ENCODE measurements at places on chromosomes 1 and 21.
A peak's percentile ranks its signal among the peaks of the same experiment; 100 is the strongest.

- no peak for DNase-seq
These were observed 173.3 kb downstream of the CAMTA1 start for GRCh38 chr1:6958407-6959030.

- no peak for DNase-seq
These were observed 36.2 kb upstream of the EDEM3 start for GRCh38 chr1:184790642-184791549.

DNA sequence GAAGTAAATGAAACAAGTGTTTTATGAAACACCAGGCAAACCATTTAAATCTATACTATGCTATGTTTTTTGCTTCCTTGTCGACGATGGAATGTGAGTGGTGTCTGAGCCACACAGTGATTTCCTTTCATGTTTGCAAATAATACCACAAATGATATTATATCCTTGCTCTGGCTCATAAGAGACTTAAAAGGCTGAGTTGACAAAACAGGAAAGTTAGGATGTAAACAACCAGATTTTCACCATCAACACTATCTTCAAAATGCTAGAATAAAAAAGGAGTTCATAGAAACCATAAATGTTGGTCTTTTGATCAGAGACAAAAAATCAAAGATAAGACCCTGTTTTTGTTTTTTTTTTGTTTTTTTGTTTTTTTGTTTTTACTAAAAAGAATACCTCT lies 17.8 kb upstream of the MAGI3 start:
- DNase-seq, result no peak

DNA sequence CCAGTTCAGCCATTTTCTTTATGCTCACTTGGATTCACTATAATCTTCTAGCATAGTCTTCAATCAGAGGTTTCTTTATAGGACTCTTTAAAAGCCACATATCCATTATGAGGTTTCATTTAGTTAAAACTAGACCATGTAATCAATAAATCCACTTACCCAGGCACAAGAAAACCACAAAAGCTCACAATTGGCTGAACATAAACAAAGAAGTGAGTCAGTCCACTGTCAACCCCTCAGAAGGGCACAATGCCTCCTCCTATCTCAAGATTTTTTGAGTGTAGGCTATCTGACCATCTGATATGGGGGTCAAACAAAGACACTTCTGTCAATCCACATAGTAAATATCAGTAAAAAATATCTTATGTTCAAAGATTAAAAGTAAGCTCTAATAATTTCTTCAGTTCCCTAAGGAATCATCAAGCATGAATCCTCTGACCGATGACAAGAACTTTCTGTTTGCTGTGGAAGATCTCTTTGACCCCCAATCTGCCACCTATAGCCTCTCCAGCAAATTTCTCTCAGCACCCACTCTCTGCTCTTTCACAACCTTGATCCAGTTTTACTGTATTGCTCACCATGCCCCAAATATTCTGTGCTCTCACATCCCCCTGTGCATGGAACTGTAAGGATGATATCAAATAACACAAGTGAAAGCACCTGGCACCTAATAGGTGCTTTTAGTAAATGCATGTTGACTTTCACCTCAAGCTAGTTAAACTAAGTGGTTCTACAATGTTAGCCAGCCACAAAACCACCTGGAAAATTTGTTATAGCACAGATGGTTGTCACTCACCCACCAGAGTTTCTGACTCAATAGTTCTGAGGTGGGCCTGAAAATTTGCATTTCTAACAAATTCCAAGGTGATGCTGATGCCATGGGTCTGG lies 16.7 kb downstream of the RAB3B start:
- DNase-seq, result no peak

GRCh38 chr1:113641396-113641795 lies 117.9 kb downstream of the PHTF1 start:
- DNase-seq, result no peak

GRCh38 chr1:77085109-77085508 lies 134.1 kb downstream of the PIGK start:
- DNase-seq, result no peak

- no peak for DNase-seq
These were observed 186.3 kb downstream of the VPS13D start for GRCh38 chr1:12416101-12416500.

DNA sequence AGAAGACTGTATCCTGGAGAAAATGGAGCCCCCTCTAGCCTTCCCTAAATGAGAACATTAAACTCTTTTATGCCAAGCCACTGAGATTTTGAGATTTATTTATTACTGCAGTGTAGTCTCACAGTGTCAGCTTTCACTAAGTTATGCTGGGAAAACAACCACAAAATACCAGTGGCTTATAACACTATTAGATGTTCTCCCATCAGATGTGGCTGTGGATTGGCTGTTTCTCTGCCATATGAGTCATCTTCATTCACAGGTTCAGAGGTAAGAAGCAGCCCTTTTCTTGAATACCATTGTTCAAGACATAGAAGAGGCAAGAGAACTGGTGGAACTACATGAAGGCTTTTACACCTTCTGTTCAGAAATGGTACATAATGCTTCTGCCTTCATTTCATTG lies 32.1 kb upstream of the ST6GALNAC5 start:
- peak; percentile 54 for DNase-seq

DNA sequence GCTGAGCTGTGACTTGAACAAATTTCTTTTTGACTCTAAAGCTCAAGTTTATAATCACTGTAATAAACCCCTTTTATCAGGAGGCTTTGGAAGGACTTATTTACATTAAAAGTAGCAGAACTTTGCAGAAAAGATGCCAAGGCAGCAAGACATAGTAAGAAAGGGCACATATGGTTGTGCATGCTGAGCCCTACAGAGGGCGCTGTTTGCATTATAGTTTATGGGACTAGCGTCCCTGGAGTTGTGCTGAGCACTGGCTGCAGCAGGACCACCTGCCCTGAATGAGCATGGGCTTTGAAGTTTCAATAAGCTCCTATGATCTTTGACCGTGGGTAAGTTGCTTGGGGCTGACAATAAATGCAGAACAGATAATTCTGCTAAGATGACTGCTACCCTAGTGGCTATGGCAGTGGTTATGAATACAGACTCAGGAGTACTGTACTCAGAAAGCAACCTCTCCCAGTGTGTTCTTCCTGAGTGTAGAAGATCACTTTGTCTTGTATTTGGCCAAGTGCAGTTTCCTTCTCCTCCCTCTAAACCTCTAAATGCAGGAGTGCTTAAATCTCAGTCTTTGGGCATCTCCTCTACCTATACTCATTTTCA lies 45.4 kb upstream of the USP1 start:
- no peak for DNase-seq

DNA sequence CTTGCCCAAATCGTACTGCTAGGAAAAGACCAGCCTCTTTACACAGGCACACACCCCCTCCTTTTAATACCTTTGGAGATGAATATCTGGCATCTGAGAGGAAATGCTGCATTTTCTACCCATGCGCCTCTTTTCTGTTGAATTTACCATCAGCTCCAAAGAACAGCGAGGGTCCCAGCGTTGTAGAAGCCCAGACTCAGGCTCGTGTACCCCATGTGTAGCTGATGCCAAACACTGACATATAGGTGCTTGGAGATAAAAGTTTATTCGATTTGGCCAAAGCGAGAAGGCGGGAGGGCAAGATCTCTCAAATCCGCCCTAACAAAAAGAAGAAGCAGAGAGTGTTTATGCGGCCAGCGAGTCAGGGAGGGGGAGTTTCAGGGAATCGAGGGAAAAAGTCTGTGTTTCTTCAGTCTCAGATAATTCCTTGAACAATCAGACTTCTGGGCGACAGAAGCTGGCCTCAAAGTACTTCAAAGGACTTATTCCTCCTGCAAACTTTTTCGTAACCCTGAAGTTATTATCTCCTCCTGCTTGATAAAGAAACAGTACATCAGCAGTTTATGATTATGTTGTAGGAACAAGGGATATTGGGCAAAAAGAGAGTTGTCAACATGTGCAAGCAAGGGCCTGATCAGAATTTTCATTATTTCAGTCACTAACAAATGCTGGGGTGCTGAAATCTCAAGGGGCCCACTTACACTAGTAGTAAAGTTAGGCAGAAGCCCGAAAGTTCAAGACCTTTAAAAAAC lies 642 bp upstream of the CREG1 start:
- no peak for DNase-seq

GRCh38 chr21:38979271-38980121 lies 173.8 kb downstream of the ETS2 start:
- DNase-seq, result peak; percentile 53

DNA sequence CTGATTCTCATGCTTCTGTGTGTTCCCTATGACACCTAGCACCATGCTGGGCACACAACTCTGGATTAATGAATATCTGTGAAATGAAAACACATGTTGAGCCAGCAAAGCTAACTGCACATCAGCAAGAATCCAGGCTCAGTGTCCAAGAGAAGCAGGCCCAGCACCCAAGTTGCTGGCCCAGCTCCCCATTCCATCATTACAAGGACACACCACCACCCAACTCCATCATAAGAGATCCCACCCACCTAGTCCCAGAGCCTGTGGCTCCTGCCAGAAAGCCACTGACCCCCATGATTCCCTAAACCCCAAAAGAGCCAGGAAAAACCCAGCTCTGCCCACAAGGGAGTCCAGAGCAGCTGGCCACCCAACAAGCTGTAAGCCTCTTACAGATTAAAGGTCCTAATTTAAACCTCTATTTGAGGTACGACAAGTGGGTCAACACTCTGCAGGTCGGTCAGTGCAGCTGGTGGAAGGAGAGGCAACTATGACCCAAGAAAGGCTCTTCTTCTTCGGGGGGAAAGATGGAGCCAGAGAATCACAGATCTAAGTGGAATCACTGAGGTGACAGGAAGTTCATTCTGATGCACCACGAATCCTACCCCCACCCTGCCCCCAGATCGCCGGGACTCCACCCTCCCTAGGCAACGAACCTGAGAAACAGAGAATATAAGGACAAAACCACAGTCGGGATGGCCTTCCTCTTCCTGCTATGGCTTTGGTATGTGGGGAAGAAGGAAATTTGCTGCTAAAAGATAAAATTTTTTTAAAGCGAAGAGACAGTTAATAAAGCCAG lies 58.2 kb downstream of the CD34 start:
- DNase-seq, result no peak

- DNase-seq, result no peak
These were observed 859 bp upstream of the ANGPTL1 start for GRCh38 chr1:178871551-178872320.

- peak; percentile 100 for DNase-seq
These were observed 515 bp upstream of the CAMTA1 start for GRCh38 chr1:6784560-6785317.

DNA sequence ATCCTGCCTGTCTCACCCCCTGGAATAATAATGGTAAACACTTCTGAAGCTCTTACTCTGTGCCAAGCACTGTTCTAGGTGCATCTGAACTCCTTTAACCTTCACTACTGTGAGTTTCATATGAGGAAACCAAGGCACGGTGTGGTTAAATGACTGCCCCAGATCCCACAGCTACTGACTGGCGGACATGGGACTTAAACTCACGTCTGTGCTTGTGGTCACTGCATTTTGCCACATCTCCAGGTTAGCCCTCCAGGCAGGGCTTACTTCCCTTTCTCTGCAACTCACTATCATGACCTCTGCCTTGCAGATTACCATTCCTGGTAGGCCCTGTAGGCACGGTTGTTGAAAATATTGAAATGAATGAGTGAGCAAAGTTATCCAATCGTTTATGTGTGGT lies 83.4 kb downstream of the ADSS2 start:
- DNase-seq, result no peak
